ENCODE measurements at places on chromosomes 2 and 18.
A peak's percentile ranks its signal among the peaks of the same experiment; 100 is the strongest.

DNA sequence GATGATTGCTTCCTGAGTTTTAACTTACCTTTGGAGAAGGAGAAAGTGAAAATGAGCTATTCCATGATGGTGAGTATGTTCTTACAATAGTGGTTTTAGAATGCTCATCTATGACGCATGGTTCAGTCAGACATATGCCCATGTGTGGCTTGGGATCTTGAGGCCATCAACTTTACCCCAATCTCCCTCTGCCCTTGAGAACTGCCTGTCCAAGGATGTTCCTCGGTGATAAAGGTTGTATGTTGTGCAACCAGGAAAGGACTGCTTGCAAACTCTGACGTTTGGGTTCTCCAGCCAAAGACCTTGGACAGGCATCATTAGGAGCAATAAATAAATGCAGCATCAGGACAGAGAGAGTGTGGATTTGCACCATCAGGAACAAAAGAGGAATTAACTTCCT, 165.0 kb downstream of the ZEB2 start:
- no peak for DNase-seq

GRCh38 chr2:147688242-147688641, 156.6 kb upstream of the ACVR2A start:
- DNase-seq, result no peak

DNA sequence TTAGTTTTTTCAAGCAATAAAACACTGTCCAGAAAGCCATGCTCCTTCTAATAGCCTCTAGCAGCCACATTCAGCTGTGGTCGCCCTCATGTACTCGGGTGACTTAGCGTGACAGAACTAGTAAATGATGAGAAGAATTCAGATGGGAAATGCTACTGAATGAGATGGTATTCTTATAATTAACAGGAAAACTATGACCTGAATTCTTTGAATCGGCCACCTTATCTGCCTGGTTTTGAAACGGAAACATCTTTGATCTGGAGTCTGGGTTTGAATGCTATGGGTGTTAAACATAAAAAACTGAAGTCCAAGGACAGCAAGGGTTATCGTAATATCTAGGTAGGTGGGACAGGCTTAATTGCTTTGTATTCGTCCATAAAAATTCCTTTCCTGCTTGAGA, 138.8 kb upstream of the DNMT3A start:
- no peak for DNase-seq

GRCh38 chr18:75809926-75810255, 382.4 kb upstream of the SMIM21 start:
- DNase-seq, result no peak

DNA sequence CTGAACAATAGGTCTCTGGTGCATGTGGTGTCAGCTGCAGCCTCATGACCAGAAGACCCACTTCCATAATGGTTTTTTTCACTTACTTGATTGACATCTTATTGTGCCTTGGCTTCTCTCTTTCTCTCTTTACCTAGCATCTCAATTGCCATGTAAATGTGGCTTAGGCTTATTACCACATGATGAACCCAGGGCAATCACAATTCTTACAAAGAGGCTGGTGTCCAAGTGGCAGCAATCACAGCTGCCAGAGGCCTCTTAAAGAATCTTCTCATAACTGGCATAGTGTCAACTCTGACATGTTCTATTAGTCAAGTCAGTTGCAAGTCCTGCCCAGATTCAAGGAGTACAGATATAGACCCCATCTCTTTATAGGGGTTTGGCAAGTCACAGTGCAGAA, 1224.8 kb downstream of the SUCLG1 start:
- no peak for DNase-seq

- no peak for DNase-seq
These were observed 68.7 kb upstream of the RBM44 start for GRCh38 chr2:237729681-237730475.

- DNase-seq, result no peak
These were observed 25.2 kb upstream of the GPR55 start for GRCh38 chr2:230949966-230950873.

DNA sequence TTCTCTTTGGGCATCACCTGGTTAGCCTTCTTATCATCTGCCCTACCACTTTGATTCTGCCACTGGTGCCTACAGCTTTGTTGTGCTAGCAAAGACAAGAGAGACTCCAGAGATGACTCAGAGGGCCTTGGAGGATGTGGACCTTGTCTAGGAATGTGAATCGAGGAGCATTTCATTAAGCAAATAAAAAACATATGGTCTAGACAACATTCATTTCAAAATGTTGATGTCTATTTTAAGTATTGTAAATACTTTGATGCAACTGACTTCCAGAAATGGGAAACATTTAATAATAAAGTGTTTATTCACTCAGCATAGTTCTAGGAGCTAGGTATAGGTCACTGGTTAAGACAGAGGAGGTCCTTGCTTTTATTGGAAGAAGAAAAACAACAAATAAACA, 195.5 kb downstream of the CDCA7 start:
- no peak for DNase-seq

GRCh38 chr18:60413944-60414547, 41.5 kb upstream of the MC4R start:
- no peak for DNase-seq

DNA sequence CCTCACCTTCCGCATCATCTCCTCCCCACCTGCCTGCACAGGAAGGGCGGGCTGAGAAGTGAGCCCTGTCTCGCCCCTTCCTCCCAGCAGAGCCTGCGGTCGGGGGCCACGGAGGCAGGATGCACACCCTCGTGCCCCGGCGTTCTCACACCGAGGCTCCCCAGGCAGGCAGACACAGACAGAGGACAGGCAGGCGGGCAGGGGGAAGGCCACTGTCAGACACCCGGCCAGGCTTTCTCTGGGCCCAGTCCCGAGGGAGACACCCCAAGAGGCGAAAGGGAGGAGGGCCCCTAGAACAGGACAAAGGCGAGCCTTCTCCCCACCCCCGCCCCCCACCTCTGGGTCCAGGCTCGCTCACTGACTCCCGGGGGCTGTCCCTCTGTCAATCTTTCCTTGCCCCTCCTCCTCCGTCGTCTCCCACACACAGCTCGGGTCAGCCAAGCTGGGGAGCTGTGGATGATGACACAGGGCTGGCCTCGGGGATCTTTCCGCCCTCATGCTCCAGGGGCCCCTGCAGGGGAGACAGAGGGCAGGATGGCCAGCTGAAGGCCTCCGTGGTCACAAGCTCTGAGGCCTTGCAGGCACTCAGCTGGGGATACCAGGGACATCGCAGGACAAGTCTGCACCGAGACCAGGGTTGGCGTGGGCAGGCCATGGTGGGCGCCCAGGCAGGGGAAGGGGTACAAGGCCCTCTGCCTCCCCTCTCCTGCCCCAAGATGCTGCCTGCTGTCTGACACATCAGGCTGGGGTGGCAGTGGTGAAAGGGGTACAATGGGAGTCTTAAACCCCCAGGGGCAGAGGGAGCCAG, 24.9 kb downstream of the BIN1 start:
- peak; percentile 39 for DNase-seq

DNA sequence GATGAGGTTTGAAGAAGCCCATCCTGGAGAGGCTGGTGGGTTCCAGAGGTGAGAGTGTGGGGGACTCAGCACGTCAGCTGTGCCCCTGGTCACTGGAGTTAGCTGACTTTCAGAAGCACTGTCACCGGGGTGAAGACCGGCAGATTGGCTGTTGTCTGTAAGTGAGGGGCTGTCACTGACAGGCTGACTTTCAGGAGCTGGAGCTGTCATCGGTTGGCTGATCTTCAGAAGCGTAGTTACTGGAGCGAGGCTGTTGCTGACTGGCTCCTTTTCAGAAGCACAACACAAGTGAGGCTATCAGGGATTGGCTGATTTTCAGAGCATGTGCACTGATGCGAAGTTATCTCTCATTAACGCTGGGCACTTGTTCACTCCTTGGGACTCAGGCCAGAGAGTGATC, 738.4 kb upstream of the ID2 start:
- DNase-seq, result no peak

- no peak for DNase-seq
These were observed 42.2 kb downstream of the HIBCH start for GRCh38 chr2:190277234-190278112.

- no peak for DNase-seq
These were observed 26.3 kb upstream of the CFAP36 start for GRCh38 chr2:55493220-55493619.

Measured in activated CD8-positive, alpha-beta memory T cell treated with anti-CD3 and anti-CD28 coated beads for 4 hours (primary cell).